ENCODE measurements at places on chromosomes 5 and 9.

- DNase-seq, result no peak
These were observed 17.6 kb downstream of the AFAP1L1 start for GRCh38 chr5:149289301-149289700.

DNA sequence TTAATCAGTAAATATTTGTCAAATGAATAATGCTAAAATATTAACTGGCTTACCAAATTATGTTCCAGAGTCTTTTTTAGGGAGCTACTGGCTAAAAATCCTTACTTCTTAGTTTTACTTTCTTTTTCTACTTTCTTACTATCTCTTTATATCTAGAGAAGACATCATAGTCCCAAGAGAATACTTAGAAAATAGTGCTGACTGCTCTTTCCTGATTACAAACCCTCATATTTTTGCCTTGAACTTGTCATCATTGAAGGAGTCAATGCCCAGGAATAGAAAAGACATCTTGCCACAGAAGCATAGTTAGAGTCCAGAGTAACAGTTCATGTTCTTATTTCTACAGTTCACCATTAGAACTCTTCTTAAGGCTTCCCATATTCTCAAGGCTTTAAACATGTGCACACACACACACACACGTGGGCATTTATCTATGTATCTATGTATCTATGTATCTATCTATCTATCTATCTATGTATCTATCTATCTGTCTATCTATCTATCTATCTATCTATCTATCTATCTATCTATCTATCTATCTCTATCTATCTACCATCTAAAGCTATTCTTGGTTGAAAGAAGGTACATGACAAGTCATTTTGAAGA lies 654.3 kb downstream of the ANXA1 start:
- no peak for DNase-seq

DNA sequence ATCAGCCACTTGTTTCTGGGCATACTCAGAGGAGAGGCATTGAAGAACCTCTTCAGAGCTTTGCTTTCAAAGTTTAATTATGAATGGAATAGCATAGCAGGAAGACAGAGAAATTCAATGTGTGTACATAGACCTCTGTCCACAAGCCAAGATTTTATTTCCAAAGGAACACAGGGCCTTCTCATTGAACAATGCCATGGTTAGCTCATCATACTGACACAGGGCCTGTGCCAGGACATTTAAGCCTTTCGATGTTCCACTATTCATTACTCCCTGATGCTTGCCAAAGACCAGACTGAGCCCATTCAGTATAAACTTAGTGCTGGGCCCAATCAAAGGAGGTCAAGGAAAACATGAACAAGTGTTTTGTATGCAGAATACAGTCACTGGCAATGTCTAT lies 280.8 kb downstream of the FBXL17 start:
- DNase-seq, result no peak

GRCh38 chr9:137128158-137128861 lies 10.6 kb upstream of the GRIN1 start:
- DNase-seq, result no peak

GRCh38 chr9:127965953-127966352 lies 14.8 kb downstream of the EEIG1 start:
- no peak for DNase-seq

DNA sequence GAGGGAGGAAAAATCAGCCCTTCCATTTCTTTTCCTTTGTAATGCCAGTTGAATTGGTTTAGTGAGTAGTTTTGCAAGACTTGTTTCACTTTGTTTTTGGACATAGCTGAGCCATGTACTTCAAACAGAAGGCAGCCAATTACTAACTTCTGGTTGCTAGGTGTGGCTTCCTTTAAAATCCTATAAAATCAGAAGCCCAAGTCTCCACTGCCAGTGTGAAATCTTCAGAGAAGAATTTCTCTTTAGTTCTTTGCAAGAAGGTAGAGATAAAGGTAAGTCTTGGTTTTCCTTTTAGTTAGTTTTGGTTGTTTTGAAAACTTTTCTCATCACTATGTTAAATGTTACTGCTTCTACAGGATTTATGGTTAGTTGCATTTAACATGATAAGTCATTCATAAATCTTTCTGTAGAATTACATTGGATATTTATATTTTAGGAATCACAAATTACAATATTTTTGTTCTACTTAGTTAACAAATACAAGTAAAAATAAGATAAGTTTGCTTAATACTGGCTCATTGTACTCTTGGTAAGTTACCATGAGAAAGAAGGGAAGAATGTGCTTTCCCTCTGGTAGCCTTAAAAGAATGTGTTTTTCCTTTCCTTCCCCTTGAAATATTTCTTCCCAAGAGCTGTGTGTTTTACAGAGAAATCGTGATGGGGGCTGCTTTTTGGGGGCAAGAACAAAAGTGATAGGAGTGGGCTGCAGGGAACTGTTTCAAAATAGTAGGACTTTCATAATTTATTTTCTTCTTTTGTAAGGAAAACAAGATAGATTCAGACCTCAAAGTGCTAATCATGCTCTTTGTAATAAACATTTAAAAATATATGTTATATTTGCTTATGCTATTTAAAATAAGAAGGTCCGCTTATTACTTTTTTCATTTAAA lies at the start of gene ANXA1:
ANXA1 (plus strand) TSS at position 213 of the 890 bp plus-strand sequence. CDS start 6,671 bp downstream, outside the sequence.
- DNase-seq, result no peak

DNA sequence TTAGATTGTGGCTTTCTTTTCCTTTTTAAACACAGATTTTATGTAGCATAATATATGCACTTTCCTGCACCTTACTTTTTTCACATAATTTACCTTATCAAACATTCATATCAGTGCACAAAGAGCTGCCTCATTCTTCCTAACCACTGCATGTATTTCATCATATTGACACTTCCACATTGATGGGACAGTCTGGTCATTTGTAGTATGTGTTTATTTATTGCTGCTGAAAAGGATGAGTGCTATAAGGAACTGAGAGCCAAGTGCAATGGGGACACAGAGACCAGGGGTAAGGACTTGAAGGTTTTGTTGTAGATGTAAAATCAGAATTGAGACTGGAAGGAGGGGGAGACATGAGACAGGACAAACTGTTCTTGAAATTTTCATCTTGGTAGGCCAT lies 193.8 kb downstream of the SMARCA2 start:
- DNase-seq, result no peak

DNA sequence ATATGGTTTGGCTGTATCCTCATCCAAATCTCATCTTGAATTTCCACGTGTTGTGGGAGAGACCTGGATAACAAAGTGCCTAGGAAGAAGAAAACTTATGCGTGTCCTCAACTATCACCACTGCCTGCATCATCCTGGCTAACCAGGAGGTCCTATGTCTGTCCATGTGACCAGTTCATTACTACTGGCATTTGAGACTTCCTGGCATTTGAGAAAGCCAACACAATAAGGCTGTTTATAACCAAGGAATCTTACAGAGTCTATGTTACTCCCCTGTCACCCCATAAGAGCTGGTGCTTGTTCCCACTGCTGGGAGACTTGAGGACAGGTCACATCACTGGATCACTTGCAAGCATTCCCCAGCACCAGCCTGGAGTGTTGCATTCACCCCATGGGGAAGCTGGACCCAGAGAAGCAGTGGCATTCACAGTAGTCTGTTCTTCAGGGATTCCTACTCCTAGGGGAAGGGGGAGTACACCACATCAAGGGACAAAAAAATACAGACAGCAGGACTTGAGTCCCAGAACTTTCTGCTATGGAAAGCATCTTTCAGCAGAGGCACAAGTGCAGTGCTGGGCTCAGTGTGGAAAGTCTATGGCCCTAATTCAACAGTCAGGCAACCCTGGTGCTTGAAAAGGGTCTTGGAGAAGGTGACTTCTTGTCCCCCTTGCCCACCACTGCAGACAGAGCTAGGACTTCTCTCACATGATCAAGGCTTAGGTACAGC lies 717.1 kb downstream of the SEMA5A start:
- DNase-seq, result no peak
